ENCODE measurements at places on chromosomes 16 and 17.

DNA sequence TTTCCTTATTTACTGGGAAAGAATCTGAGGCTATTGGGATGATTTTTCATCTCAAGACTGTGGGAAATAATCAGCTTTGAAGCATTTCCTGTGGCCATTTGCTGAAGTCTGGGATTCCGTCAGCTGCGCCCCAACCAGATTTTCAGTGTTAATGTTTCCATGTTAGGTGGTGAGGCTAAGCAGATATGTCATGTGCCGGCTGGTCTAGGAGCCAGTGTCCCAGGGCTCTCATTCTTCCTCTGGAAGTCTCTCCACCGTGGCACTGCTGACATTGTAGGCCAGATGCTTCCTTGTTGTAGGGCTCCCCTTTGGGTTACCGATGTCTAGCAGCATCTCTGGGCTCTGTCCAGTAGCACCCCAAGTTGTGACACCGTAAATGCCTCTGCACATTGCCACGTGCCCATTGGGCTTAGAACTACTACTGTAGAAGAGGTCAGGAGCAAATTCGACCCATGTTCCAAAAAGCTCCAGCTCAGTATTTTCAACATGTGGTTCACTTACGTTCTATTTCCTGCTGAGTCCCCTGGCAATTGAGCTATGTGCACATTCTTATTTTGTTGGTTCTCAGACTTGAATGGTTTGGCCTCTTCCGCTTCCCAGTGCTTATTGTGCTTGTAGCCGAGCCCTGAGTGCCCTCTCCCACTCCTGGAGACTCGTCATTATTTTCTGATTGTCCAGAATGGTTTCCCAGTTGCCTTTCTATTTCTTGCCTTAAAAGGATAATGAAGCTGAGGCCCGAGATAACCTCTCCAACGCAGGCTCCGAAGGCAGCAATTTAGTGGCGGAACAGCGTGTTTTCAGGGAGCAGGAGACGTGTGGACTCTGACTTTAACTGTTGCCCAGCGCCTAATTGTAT is 82.2 kb downstream of the SPECC1 start:
- peak; percentile 71 for DNase-seq

DNA sequence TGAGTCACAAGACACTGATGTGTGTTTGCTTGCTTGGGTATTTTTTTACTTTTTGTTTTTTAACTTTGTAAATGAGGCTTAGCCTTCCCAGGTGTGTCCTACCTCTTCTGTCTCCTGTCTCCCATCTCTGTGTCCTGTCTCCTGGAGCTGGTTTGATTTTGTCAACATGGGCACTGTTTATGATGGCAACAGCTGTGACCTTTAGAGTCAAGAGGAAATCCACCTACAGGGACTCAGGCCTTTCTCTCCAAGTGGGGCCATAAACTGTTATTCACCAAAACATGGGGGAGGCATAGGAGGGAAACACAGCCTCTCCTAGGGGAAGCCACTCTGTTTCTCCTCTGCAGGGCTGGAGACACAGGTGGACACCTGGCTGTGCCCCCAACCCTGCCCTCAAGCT is 13.1 kb upstream of the PLCG2 start:
- DNase-seq = no peak

DNA sequence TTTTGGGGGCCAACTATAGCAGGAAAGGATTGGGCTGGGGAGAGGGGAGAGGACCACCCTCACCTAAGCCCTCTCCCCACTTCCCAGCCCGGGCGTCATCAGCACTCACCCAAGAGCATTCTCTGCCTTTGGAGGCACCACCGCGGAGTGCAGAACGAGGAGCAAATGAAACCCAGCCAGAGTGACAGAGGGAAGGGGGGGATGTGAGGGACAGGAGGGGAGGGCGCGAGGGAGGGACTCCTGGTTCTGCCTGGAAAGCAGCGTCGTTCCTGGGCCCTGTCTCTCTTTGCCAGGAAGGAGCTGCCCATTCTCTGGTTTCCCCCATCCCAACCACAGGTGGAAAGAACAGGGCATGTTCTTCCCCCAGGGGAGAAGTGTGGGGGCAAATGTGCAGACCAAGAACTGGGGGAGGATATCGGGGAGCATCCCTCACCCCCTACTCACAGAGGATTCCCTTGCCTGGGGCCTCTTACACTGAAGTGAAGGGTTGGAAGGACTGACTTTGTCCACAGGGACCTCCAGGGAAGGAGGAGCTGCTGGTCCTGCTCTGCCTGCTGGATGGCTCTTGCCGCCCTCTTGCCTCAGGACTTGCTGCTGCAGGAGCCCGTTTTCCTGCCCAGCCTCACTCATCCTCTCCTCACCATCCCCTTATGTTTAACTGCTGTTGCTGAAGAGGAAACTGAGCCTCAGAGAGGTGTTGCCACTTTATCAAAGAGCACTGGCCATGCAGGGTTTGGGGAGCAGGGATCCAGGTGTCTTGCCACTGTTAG is 3.5 kb upstream of the C17orf113 start:
- DNase-seq = no peak

DNA sequence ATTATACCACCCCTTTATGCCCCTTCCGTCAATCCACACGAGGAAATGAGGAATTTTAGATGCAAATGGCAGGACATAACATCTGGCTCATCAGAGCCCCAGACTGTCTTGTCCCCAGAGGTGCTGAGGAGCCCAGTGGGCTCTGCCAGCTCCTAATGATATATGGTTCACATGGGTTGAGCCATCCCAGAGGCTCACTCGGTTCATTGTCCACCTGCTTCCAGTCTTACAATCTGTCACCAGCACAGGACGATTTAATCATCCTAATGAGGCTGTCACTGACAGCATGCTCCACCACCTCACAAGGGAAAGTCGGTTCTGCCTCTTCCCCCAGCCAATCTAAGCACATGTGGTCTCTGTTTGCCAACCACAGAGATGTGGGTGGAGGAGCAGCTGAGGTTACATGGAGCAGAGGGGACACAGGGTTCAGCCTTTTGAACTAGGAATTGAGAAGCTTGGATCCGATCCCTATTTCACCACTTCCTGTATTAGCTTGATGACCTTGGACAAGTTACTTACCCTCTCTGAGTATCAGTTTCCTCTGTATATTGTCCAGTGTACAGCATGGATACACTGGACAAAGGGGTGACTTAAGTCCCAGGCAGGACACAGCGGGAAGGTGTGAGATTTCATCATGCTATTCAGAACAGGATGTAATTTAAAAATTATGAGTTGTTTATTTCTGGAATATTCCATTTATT is 27.0 kb upstream of the DHX8 start:
- DNase-seq = no peak

DNA sequence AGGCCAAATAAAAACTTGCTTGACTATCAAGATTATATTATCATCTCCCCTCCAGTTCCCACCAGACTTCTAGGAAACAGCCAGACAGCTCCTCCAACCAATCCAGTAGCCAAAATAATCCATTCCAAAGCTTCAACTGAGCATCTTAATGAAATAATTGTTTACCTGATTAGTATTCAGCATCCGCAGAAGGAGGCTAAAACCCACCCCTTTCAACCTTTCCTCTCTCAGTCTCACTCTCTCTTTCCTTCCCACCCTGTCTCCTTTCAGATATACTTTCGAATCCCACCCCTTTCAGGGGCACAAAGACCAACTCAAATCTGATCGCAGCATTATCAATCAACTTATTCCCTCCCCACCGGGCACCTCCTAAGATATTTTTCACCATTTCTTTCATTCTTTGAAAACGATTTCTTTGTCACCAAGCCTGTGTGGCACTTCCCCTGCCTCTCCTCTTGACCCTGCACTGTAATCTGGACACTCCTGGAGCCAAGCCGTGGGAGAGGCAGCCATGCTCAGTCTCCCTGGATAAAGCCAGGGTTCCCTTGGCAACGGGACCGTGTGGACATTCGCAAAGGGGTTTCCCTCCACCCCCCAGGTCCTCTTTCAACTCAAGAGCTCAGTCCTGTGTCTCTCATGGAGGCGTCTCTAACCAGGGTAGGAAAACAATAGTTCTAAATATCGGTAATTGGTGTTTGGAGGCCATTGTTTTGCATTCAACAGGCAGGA is at the start of gene ANKFN1:
ANKFN1 (plus strand) TSS at position 602 of the 729 bp plus-strand sequence. CDS start 59,193 bp downstream, outside the sequence.
- DNase-seq = no peak

GRCh38 chr17:78687125-78687524 is 94.9 kb downstream of the CYTH1 start:
- no peak for DNase-seq

GRCh38 chr17:15233022-15233805 is 31.9 kb downstream of the PMP22 start:
- DNase-seq = peak; percentile 50

DNA sequence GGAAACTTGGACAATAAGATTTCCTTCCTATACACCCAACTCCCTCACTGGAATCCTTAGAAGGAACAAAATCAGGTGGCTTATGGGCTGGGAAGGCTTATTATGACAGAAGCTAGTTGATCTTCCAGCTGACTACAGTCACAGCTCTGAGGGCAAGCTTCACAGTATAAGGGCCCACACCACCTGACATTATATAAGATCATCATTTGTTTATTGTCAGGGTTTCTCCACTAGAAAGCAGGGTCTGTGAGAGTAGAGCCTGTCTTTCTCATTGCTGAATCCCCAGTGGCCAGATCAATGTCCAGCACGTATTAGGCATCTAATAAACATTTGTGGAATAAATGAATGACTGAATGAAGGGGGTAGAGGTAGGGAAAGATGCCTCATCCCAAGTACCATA is 57.8 kb upstream of the PHOSPHO1 start:
- no peak for DNase-seq

GRCh38 chr17:29732613-29733012 is 109.9 kb upstream of the CORO6 start:
- DNase-seq = no peak

DNA sequence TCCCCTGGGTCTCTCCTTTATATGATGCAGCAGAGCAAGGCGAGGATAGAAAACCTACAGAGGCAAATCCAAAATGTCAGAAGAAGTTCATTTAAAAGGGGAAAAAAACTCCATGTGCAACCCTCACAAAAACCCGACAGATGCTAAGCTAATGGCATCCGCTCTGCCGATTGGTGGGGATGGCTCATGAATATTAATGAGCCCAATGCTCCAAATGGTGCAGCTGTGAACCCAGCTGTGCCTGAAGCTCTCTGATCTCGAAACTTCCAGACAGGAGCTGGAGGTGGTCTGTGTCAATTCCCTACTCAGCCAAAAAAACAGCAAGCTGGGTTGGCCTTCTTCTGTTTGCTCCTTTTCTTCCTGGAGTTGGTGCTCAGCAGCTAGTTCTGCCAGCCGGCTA is 15.5 kb downstream of the SNX11 start:
- no peak for DNase-seq

GRCh38 chr16:1809281-1809801 is 15.8 kb upstream of the IGFALS start:
- DNase-seq = no peak

DNA sequence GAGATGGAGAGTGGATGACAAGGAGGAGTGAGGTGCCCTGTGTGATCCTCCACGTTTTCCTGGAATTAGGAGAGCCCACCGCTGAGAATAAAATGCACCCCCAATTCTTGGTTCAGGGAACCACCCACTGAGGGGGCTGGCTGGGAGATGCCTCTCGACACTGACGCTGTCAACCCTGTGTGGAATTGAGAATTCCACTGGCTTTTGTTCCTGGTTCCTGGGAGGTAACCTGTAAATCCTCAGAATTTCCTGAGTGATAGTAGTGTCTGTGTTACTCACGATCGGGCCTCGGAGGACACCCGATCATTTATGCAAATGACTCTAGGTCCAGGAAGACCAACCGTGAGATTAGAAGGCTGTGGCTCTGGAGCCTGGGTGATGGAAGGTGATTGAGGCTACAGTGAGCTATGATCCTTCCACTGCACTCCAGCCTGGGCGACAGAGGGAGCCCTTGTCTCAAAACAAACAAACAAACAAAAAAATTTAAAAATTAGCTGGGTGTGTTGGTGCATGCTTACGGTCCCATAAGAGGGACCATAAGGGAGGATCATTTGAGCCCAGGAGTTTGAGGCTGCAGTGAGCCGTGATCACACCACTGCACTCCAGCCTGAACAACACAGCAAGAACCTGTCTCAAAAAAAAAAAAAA is 11.7 kb upstream of the PRPSAP1 start:
- no peak for DNase-seq

GRCh38 chr17:335691-336090 is 16.9 kb downstream of the RPH3AL start:
- no peak for DNase-seq

- no peak for DNase-seq
Measured at GRCh38 chr16:69301187-69301586, 10.0 kb upstream of the VPS4A start.

GRCh38 chr17:73770115-73770848 is 126.0 kb upstream of the SDK2 start:
- peak; percentile 94 for DNase-seq

DNA sequence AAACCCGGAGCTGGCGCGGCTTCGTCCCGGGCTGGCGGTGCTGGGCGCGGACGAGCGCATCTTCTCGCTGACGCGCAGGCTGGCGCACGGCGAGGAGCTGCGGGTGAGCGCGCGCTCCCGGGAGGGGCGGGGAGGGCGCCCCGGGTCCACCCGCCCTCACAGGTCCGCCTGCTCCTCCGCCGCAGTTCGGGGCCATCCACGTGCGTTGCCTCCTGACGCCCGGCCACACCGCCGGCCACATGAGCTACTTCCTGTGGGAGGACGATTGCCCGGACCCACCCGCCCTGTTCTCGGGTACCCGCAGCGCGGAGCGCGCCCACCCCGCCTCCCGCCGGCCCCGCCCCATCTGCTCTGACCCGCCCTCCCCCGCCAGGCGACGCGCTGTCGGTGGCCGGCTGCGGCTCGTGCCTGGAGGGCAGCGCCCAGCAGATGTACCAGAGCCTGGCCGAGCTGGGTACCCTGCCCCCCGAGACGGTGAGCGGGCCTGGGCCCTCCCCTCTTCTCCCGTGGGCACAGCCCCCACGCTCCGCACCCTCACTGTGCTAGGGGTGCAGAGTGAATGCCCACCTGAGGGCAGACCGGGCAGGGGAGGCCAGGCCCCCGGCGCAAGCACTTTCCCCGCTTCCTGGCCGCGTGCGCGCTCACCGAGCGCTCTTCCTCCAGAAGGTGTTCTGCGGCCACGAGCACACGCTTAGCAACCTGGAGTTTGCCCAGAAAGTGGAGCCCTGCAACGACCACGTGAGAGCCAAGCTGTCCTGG is 1.4 kb downstream of the HAGHL start:
- peak; percentile 72 for DNase-seq

DNA sequence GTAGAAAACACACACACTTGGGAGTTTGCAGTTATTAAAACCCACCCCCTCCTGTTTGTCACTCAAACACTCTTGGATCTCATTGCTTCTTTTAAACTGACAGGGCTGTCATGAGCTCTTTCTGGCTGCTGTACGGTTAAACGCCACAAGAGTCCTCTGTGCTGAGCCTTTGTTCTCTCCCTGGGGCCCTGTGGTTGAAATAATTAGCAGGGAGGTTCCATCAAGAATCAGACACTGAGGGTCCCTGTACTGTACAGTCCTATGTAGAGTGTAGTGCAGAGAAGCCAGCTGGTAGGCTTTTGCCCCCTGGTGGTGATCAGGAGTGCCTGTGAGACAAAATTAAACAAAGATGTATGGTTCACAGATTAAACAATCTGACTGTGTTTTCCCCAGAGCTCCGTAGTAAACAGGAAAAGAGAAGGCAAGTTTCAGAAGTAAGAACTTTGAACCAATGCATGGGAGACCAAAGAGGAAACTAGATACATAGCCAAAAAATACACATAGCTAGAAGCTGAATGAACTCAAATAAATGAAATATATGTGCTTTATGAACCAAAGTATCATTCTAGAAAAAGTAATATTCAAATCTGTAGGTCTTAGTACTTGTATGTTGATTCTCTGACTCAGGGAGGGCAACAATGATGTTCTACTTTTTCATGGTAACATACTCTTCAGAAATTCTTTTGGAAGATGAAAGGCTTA is 1.4 kb upstream of the SSH2 start:
- DNase-seq = peak; percentile 80

All from fibroblast of upper back skin (primary cell).